Posterior cingulate gyrus (tissue), 11 donors: ENCODE measurements at places on chromosomes 2 and 18.

- peak; percentile 61 for DNase-seq
Observed at GRCh38 chr2:231640641-231641111, 48.0 kb downstream of the TEX44 start.

DNA sequence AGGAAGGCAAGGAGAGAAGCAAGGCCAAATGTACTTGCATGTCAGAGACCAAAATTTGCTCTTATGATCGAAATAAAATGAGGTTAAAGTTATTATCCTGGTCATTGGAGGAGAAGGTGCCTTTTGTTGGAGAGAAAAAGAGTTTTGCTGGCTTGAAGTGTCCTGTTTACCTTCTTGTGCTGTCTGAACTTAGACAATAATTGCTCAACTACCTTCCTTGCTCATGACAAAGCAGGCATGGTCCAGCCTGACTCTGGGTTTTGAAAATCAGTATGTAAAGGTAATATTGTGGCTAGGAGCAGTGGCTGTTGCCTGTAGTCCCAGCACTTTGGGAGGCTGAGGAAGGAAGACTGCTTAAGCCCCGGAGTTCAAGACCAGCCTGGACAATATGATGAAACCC, 89.1 kb downstream of the MEIS1 start:
- no peak for DNase-seq

- DNase-seq = no peak
Observed at GRCh38 chr2:232839411-232840079, 30.5 kb upstream of the SNORC start.

- no peak for DNase-seq
Observed at GRCh38 chr2:173947131-173947530, 18.0 kb downstream of the SP3 start.

DNA sequence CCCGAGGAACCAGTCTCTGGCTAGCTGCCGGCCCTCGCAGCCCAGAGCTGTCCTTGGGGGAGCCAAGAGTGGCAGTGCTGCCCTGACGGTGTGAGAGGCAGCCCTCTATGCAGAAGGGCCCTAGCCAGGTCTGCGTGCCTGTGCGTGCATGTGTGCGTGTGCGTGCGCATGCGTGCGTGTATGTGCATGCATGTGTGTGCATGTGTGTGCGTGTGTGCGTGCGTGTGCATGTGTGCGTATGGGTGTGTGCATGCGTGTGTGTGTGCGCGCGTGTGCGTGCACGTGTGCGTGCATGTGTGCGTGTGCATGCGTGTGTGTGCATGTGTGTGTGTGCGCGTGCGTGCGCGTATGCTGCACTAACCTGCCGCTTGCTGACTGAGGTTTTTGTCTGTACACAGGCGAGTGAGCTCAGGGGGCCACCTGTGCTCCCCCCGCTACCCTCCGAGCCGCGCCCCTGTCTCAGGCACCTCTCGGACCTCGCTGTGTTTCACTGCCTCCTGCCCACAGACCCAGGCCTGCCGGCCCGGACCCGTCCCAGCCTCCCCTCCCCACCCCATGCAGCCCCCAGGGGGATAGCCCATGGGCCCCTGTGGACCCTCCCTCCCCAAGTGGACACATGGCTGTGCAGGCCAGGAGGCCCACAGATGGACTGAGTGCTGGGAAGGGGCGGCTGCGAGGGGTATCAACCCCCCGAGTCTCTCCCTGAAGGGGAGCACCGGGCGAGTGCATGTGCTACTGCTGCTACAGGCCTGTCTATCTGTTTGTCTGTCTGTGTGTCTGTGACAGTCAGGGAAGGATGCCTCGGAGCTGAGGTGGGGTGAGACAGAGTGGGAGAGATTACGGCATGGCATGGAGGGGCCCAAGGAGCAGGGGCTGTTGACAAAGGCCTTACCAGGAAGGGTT, 31.3 kb downstream of the SPEG start:
- no peak for DNase-seq

DNA sequence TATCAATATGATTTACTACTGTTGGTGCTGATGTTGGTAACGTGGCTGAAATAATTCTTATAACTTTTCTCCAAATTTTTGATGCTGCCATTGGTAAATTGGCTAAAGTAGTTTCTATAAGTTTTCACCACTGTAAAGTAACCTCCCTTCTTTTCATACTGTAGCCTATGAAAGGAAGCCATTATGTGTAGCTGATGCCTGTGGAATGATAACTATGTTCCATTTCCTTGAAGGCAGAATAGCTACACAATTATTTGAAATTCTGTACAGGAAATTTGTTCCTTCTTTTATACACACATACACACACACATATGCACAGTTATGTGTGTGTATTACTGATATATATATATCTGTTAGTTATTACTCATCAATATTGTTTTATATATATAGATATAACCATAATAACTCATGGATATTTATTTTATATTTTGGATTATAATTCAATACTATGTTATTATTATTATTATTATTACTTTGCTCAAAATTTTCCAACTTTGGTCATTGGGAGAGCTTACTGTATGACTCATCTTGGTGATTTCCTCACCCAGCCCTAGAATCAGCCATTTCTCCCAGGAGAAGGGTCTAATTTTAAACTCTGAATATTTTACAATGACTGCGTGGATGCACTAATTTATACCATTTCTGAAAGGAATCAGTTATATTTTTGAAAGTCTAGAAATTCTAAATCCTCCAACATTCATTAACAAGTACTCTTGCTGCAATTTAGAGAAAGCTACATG, 1677.7 kb downstream of the SUCLG1 start:
- DNase-seq = no peak

DNA sequence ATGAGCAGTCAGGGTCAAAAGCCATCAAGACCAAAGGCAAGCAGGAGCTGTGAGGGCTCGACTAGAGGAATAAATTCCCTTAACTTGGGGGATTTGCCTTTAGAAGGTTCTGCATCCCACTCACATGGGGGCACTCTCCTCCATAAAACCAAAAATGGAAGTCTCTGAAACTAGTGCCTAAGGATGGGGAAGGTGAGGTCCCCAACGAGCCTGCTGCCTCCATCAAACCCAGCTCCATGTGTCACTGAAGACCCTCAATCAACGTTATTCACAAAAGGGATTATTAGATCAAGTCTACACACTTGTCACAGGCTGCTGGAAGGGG, 254.9 kb upstream of the NCKAP5 start:
- no peak for DNase-seq

DNA sequence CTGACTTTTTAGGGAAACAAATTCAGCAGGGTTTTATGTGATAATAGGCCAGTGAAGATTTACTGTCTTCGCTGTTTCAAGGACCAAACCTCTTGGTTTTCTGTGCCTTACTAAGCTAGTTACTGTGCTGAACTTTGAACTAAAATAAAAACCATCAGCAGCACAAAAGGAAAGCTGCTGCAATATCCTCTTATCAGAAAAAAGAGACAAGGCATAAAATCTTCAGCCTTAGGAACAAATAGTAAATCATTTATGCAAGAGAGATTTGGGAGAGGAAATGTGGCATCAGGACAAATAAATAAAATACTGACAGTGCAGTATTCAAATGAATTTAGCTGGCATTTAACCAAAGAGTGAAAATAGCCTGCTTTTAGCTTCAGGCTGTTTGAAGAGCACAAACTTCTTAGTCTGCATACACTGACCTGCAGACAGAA, 64.1 kb upstream of the EHBP1 start:
- no peak for DNase-seq

DNA sequence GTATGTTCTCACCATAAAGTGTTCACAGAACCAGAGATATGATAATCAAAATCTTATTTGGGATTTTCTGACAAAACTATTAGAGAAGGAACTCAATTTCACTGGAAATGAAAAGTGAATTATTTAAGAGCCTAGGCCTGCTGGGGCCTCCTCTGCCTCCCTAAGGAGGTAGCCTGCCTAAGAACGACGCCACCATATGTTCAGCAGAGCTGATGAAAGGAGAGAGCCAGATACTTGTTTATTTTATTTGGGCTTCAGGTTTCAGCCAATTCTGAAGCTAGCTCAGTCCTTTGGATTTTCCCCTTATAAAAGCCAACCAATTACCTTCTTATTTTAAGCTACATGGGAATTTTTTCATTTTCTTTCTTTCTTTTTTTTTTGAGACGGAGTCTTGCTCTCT, 433.1 kb upstream of the MAP2 start:
- DNase-seq = no peak

- no peak for DNase-seq
Observed at GRCh38 chr18:72107647-72108383, 436.3 kb downstream of the CBLN2 start.

DNA sequence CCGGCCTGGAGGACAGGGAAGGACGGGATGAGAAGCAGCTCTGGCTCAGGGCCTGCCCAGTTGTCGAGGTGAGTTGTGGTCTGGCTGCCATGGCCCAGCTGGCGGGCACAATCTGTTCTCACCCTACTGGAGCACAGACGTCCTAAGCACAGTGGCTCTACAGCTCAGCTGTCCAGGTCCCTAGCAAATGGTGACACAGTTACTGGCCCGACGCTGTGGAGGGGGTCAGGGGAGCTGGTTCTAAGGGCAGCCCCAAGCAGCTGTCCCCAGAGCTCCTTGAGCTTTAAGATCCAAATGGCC, 32.9 kb downstream of the KCNK3 start:
- no peak for DNase-seq

DNA sequence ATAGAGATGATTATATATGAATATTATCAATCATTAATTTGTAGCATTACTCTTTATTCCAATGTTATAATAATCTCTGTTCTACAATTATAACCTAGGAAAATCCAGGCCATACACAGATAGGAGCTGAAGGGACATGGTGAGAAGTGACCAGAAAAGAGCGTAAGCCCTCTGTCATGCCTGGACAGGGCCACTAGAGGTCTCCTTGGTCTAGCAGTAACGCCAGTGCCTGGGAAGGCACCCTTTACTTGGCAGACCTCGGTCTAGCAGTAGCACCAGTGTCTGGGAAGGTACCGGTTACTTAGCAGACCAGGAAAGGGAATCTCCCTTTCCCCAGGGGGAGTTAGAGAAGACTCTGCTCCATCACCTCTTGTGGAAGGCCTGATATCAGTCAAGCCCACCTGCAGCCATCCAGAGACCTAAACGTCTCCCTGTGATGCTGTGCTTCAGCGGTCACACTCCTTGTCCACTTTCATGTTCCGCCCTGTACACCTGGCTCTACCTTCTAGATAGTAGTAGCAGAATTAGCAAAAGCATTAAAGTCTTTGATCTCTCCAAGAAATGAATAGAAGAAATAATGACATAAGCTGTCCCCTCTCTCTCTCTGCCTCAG, 447.5 kb upstream of the FSIP2 start:
- no peak for DNase-seq

DNA sequence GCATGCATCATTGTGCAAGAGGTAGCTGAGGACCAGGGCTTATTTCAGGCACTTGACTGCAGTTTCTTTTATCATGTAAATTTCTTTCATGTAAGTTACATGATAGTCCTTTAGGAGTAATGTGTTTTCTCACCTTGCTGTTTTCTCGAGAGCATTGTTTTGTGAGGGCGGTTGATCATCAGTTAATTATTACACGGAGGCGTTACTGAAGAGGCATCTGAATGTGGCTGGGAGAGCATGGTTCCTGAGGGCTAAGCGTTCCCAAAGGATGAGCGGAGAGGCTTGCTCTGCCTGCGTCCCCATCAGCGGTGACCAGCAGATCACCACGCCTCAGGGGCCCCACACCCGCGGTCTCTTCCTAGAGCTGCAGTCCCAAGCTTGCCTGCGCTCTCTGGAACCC, 156.1 kb upstream of the NFATC1 start:
- DNase-seq = no peak

GRCh38 chr2:113755035-113755834, 1.2 kb downstream of the SLC35F5 start:
- DNase-seq = no peak
